ENCODE measurements at places on chromosomes 6 and 20.

DNA sequence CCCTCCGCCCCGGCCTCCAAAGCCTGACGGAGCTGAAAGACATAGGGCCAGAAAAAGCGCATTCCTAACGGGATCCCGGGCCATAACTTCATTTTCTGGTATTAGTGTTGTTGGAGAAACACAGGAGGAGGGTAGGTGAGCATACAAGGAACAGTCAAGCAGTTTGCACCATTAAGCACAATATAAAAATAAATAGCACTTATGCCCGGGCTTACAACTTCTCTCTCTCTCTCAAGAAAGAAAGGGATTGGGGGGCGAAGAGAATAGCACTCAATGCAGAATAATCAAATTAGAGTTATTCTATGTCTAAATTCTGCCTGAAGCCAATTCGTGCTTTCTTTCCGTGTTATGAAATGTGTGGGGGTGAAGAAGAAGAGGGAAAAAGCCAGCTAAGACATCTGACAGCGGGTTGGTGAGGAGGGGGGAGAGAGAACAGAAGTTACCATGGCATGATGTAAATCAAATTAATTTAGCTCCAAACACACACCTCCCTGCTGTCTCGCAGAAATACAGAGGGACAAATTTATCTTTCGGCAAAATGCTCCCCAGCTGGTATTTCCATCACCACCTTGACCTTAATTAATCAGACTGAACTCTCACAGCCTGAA, 508 bp upstream of the METTL24 start:
- no peak for DNase-seq

GRCh38 chr6:105695461-105695860, 292.6 kb upstream of the PREP start:
- no peak for DNase-seq

DNA sequence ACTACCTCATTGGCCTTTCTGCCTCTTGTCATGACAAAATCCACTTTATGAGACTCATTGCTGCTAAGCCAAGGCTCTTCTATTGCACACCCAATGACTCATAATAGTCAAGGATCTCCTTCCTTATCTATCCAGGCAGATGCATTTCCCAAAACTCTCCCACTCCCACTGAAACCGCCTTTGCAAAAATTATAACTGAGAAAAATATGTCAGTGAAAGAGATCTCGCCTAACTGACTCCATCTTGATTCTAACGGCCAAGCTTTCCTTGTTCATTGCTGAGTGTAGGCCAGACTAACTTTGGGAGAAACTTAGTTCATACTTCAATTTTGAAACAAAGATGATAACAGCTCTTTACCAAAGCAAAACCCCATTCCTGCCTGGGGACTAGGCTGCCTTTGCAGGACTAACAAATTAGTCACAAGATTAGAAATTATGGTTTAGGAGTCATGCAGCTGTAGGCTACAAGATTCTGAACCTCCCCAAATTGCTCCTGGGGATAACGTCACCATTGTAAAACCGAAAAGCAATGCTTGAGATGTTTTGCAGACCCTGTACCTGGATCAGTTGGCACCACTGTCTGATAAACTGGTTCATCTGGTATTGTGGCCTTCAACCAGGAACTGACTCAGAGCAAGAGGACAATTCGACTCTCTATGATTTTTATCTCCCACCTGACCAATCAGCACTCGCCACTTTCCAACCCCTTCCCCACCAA, 47.1 kb downstream of the HAO1 start:
- DNase-seq, result no peak

DNA sequence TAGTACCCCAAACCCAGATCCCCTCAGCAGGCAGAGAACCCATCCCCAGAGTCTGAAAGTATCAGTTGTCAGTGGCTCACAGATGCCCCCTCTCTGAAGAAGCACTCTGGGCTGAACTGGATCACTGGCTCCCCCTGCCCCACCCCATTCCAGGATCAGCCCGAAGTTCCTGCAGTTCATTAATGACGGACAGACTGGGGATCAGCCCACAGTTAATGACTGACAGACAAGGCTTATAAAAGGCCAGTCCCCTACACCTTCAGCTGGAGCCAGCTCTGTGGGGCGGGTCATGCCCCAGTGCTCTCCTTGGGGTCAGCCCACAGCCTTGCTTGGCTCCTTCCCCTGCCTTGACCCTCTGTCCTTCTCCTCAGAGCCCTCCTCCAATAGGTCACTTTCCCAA, 21.7 kb downstream of the KIAA1755 start:
- no peak for DNase-seq

GRCh38 chr6:164273491-164273890, 859.0 kb downstream of the QKI start:
- no peak for DNase-seq

DNA sequence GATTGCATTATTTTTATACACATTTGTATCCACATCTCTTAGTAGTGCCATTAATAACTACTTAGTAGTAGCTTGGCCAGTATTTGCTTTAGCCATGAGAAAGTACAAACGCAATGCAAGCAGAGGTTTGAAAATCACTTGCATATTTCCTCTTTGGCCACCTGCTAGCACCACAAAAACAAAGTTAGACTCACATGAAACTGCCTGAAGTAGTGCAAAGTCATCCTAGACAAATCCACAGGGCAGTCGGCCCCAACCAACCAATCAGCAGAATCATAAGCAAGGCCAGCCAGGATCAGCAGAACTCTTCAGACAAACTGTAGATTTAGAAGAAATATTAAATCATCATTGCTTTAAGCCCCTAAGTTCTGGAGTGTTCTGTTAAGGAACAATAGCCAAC, 135.2 kb upstream of the VGLL2 start:
- no peak for DNase-seq

DNA sequence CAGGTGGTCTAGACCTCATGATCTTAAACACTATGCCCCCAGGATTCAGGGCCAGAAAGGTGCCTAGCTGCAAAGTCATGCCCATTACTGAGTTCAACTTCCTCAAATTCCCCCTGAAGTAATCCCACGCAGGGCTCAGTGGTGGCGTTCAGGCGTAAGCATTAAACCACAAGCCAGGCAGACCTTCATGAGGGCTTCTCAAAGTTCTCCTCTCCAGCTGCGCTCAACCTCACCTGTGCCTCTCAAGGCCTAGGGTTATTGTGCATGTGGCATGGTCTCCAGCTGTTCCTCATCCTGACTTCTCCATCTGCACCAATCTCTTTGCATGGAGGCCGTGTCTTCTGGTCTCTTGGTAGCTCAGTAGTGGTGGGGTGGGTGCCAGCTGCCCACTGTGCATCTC, 113.6 kb downstream of the TSHZ2 start:
- no peak for DNase-seq

DNA sequence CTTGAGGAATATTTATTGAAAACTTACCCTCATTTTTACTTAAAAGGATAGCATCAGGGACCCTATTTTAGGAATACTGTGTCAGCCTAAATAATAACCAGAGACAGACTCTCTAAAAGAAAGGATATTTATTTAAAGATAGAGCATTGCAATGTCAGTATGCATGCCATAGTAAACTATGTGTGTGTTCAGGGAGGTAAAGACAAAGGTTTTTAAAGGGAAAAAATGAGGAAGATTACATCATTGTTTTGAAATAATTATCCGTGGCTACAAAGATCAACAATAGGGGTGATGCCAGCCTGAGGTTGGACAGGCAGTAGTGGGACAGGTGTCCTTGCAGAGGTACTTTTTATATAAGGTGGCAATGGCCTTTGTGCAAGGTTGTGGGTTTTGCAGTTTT, 23.7 kb upstream of the CFAP206 start:
- no peak for DNase-seq

DNA sequence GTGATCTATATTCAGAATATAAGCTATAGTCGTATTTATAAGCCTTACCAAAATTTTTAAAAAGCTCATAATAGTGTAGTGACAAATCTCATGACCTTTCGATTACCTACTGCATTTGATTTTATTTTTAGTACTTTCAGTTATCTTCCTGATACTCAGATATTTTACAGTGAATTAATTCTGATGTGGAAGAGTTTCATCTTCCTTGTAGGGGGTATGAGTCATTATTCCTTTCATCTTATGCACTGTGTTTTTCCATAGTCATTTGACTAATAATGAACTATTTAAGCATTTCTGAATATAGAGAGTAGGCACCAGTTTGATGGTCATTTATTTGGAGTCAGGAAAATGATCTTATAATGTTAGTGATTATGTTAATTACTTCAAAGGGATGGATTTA, 36.4 kb downstream of the HDGFL1 start:
- DNase-seq, result no peak

GRCh38 chr20:38343311-38344106, 2.8 kb upstream of the LBP start:
- DNase-seq, result no peak

Data from NCI-H446 (cell line).